NCI-H524 treated with DMSO at 0.1 percent for 48 hours (cell line): ENCODE measurements at places on chromosomes 3 and 15.

DNA sequence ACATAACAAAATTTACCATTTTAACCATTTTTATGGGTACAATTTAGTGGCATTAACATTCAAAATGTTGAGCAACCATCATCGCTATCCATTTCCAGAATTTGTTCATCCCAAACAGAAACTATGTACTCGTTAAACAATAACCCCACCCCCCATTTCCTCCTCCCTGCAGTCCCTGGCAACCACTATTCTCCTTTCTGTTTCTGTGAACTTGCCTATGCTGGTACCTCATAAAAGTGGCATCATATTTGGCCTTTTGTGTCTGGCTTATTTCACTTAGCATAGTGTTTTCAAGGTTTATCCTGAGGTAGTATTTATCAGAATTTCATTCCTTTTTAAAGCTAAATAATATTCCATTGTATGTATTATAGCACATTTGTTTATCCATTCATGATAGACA, 32.4 kb downstream of the C3orf80 start:
- DNase-seq = no peak

DNA sequence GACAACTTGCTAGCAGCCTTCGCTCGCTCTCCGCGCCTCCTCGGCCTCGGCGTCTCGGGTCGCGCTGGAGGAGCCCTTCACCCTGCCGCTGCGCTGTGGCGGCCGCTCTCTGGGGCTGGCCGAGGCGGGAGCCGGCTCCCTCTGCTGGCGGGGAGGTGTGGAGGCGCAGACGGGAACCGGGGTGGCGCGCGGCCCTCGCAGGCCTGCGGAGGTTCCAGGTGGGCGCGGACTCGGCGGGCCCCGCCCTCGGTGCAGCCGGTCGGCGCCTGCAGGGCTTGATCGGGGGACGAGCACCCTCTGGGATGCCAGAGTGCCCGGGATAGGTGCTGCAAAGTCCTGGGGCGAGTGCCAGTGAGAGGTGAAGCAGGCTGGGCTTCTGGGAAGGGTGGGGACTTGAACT, 989.9 kb downstream of the ROBO2 start:
- no peak for DNase-seq

DNA sequence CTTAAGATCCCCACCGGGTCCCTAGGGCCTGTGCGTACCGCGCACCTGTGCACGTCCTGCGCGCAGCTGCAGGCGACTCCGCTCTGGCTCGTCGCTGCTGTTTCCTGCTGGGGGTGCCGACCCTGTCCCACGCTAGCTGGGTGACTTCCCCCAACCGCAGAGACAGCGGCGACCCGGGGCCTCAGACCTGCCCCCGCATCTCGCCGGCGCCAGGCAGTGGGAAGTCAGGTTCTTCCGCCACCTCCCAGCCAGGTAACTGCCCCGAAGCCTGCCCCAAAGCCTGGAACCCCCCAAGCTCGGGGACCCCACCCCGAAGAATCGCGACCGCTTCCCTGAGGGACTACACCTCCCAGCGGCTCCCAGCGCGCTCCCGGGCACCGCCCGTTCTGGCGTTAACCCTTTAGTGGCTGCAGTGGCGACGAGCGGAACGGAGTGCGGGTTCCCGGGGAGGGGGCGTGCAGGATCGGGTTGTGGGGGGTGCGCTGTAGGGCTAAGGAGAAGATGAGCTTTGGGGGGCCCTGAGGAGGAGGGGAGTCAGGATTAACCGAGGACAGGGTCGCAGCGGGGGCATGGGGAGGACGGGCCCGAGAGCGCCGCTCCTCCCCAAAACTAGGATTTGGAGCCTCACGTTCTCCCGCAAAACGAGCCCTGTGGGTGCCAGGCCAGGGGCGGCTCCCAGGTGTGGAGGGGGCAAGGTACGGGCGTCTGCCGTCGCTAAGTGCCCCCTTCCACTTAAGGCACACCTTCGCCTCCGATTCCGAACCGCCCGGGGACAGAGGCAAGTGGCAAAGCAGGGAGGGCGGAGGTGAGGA, 589 bp downstream of the NEIL1 start:
- no peak for DNase-seq

- no peak for DNase-seq
Measured at GRCh38 chr15:45048794-45049631, 26.0 kb downstream of the SORD start.

- DNase-seq = no peak
Measured at GRCh38 chr3:164450276-164450905, 627.9 kb downstream of the SI start.

- no peak for DNase-seq
Measured at GRCh38 chr15:85725564-85725963, 69.2 kb downstream of the KLHL25 start.

DNA sequence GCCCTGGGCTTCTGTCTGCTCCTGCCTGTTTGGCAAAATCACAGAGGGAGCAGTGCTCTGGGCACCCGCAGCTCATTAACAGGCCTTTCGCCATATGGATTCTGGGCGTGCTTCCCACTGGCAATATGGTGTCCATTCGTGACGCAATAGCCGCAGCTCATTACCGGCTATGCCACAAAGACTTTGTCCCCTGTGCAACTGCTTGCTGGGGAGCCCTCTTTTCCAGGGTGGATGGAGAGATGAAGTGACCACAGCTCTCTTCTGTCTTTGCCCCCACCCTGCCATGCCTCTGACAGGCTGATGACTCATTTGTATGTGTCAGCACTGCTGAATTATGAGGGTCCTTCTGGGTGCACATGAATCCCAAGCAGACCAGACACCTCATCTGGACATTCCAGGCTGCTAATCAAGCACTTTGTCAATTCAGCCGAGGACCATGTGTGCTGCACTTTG, 214.3 kb upstream of the FEZF2 start:
- no peak for DNase-seq

DNA sequence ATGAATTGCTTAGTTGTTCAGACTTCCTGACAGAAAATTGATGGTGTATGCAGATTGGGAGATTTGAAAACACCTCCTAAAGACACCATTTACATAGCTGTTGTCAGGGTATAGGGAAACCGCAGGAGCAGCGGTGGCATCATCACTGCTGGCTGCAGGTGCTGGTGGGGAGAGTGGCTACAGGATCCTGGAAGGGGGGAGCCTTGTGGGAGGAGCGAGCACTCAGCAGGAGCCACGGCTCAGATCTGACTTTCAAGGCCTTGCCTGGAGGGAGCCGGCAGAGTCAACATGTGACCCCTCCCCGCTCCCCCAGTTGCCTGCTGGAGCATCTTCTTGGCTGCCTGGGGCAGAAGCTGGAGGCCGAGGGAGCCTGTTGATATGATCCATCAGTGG, 26.1 kb downstream of the EDEM1 start:
- DNase-seq = no peak

DNA sequence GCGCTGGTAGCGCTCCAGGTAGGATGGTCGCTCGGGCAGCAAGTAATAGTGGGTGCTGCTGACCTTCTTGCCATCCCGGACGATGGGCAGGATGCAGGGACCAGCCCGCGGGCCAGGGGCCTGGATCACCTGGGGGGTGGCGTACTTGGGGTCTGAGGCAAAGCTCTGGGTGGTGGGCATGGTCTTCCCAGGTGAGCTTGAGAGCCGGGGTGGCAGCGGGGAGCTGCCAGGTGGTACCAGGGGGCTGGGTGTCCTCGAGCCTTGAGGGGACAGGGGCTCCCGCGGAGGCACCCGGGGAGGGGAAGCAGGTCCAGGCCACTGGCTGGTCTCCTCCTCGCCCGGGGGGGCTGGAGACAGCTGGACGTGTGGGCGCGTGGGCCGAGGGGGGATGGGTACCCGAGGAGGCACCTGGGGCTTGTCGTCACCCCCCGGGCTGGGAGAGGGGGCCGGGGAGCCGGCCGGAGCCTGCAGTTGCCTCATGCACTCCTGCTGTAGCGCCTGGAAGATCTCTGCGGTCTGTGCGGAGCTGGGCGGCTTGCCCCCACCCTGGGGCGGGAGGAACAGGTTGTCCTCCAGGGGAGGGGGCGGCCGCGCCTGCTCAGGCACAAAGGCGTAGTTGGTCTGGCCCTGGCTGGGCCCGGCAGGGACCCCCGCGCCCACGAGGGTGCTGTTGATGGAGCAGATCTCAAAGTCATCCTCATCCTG, 40.6 kb downstream of the TNK2 start:
- DNase-seq = no peak

GRCh38 chr15:76863123-76863522, 42.0 kb downstream of the SCAPER start:
- no peak for DNase-seq

DNA sequence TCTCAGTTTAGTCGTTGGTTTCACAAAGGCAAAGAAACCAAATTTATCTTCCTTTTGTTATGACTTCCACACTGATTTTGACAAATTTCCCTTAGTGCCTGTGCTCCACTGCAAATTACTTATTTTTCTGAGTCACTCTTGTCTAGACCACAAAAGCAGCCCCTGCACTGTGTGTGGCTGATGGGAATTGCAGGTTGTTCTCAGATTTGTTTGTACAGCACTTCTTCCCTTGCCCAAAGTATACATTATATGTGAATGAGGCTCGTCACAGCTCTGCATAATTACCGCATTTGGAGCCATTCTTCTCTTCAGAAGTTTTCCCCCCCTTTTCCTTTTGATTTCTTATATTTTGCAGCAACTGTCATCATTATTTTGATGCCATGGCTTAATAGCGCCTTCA, 354.2 kb upstream of the IL12A start:
- DNase-seq = no peak

- no peak for DNase-seq
Measured at GRCh38 chr15:49731187-49732099, 110.6 kb downstream of the DTWD1 start.

DNA sequence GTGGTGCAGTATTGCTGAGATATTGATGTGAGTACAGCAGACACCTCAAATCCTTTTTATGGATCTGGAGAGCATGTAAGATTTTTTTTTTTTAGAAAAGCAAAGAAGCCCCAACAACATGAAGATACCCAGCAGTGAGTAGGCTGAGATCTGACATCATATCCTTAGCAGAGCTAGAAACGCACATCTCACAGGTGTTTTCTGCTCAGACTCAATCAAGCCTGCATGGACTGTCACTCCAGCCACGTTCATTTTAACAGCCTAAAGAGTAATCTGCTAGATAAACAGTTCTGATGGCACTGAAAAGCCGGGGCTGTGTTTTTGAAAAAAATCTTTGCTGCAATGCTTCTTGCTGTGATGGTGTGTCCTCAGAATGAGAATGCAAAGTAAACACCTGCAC, 544.2 kb downstream of the FGF12 start:
- no peak for DNase-seq

GRCh38 chr3:108381529-108382140, 85.3 kb downstream of the HHLA2 start:
- DNase-seq = no peak

- DNase-seq = no peak
Measured at GRCh38 chr3:188693435-188693834, 478.3 kb upstream of the TPRG1 start.
